ENCODE measurements at places on chromosomes 16 and 17.

DNA sequence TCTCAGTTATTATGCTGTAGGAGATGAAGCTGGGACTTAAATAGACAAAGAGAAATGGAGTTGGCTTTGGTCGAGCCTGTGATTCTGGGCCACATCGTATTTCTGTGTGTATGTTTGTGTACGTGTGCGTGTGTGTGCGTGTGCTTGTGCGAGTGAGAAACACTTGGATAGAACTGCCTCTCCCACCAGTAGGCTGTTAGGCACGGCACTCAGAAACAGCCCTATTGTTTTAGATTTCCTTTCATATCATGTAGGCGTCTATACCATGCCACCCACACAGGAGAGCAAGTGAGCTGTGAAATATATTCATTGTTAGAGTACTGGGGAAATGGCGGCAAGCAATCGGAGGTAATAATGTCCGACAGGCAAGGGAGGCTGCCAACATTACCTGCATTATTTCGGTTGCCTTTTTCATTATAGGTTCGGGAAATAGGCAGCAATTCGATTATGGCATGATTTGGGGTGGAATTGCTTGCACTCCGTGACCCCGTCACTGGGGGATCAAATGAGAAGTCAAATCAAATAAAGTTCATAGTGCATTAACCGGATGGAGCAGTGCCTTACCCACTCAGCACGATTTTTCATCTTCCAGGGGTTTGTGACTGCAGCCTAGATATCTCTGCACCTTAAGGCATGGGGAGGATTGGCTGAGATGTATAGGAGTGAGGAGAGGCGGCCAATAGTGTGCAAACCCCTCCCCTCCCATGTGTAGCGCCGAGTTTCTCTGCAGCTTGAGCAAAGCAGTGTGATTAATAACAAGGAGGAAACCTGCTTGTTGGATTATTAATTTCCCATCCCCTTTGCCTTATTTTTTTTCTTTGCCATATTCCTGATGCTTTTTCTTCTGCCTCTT lies 89.6 kb downstream of the RBFOX1 start:
- no peak overlapping the region for H3K4me3 ChIP-seq
- H3K27ac ChIP-seq: no peak overlapping the region
- no peaks in the 10 kb centered on the region for H3K36me3 ChIP-seq
- no peaks in the 10 kb centered on the region for H3K4me1 ChIP-seq
- no peaks in the 10 kb centered on the region for H3K27me3 ChIP-seq

DNA sequence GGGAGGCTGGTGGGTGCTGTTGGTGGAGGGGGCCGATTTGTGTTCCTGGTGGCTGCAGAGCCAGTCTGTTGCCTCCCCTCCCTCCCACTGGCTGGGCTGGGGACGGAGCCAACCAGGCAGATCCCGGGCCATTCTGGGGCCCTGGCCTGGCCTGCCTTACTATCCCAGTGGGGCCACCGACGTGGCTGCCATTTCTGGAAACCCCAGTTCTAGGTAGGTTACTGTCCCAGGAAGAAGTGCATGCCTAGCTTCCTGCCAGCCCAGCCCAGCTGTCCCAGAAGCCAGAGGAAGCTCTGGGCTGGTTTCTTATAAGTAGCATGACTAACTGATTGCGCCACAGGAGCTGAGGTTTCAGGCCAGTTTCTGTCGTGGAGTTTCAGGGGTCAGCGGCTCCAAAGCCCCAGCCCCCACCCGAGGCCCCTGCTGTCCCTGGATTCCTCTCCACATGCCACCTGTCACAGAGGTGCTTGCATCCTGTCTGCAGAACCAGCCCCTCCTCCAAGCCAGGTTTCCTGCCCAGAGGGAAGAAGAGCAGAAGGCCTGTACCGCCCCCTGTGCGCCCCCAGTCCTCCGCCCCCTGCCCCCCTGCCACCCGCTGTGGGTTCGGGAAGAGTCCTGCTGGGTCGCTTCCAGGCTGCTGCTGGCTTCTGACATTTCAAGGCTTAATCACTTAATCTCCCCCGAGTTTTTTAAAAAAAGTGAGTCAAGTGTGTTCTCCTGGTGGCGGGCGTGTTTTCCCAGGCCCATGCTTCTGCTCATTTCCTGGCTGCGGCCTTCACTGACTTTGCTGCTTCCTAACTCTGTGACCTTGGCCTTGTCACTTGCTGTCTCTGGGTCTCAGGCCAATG lies 13.2 kb downstream of the IL4R start:
- DNase-seq: peak; percentile 36
- H3K36me3 ChIP-seq: peaks cover 6% of the 10 kb centered on the region
- no peak overlapping the region for H3K4me3 ChIP-seq
- peak overlapping the region; percentile 19 for H3K27ac ChIP-seq

GRCh38 chr16:86664522-86665318 lies 86.4 kb downstream of the FOXL1 start:
- no peak overlapping the region for H3K27ac ChIP-seq
- no peaks in the 10 kb centered on the region for H3K27me3 ChIP-seq
- DNase-seq: no peak
- H3K4me3 ChIP-seq: no peak overlapping the region
- no peaks in the 10 kb centered on the region for H3K36me3 ChIP-seq

GRCh38 chr17:31807846-31808245 lies 51.2 kb downstream of the COPRS start:
- H3K36me3 ChIP-seq: no peaks in the 10 kb centered on the region
- DNase-seq: no peak
- H3K4me1 ChIP-seq: no peaks in the 10 kb centered on the region
- no peak overlapping the region for H3K4me3 ChIP-seq
- H3K27ac ChIP-seq: no peak overlapping the region

GRCh38 chr17:34615326-34615725 lies 35.9 kb downstream of the TMEM132E start:
- no peaks in the 10 kb centered on the region for H3K36me3 ChIP-seq
- no peak overlapping the region for H3K27ac ChIP-seq
- no peak overlapping the region for H3K4me3 ChIP-seq
- no peak for DNase-seq
- H3K27me3 ChIP-seq: peaks cover 13% of the 10 kb centered on the region

GRCh38 chr16:73006026-73006425 lies 41.9 kb downstream of the ZFHX3 start:
- H3K4me3 ChIP-seq: no peak overlapping the region
- DNase-seq: no peak
- H3K4me1 ChIP-seq: no peaks in the 10 kb centered on the region
- no peaks in the 10 kb centered on the region for H3K36me3 ChIP-seq

DNA sequence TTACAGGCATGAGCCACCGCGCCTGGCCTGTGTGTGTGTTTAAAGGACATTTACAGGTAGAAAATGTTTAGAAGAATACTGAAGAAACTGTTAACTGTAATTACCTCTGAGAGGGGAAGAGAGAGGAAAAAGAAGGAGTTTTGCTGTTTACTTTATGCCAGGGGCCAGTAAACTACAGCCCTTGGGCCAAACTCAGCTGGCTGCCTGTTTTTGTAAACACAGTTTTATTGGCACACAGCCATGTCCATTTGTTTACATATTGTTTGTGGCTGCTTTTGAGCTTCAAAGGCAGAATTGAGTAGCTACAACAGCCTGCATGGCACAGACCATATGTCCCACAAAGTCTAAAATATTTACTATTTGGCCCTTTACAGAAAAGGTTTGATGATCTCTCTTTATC lies 76.4 kb downstream of the GPR139 start:
- DNase-seq: no peak
- H3K27me3 ChIP-seq: peaks cover 5% of the 10 kb centered on the region
- no peak overlapping the region for H3K4me3 ChIP-seq

GRCh38 chr16:21228361-21228872 lies 5.1 kb upstream of the ANKS4B start:
- H3K36me3 ChIP-seq: no peaks in the 10 kb centered on the region
- H3K4me1 ChIP-seq: no peaks in the 10 kb centered on the region
- H3K27me3 ChIP-seq: peaks cover 2% of the 10 kb centered on the region
- no peak overlapping the region for H3K4me3 ChIP-seq
- H3K27ac ChIP-seq: no peak overlapping the region
- no peak for DNase-seq

DNA sequence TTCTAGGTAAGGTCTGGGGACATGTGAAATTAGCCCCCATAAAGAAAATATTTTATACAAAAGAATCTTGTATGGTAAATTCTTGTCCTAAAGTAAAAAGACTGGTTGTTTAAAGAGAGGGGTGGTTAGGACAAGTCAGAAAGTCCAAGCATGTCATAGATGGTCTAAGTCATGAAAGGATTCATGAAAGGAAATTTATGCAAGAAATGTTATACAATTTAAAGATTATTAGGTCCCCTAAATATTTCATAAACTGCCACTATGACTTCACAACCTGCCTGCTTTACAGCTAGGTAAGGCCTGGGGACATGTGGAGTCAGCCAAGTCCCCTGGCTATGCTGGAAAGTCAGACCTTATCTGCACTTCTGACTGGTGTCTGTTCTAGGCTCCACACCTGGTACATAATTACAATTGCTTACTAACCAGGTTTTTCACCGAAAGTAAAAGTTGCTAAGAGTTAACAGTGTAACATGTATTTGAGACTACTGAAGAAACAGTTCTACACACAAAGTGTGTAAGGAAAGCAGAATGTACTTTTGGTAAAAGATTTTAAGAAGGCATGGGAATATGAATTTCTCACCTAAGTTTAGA lies 17.0 kb downstream of the N4BP1 start:
- H3K4me3 ChIP-seq: no peak overlapping the region
- H3K36me3 ChIP-seq: no peaks in the 10 kb centered on the region
- no peaks in the 10 kb centered on the region for H3K27me3 ChIP-seq
- peaks cover 19% of the 10 kb centered on the region for H3K4me1 ChIP-seq
- no peak overlapping the region for H3K27ac ChIP-seq

- no peaks in the 10 kb centered on the region for H3K4me1 ChIP-seq
- H3K27me3 ChIP-seq: no peaks in the 10 kb centered on the region
- no peak overlapping the region for H3K27ac ChIP-seq
- H3K4me3 ChIP-seq: no peak overlapping the region
- H3K36me3 ChIP-seq: no peaks in the 10 kb centered on the region
- DNase-seq: no peak
Observed at GRCh38 chr16:62977876-62978275, 941.6 kb upstream of the CDH8 start.

GRCh38 chr16:75193265-75193650 lies 13.7 kb downstream of the CTRB2 start:
- no peak overlapping the region for H3K27ac ChIP-seq
- no peaks in the 10 kb centered on the region for H3K36me3 ChIP-seq
- H3K27me3 ChIP-seq: peaks cover 32% of the 10 kb centered on the region
- H3K4me1 ChIP-seq: no peaks in the 10 kb centered on the region

- H3K27ac ChIP-seq: no peak overlapping the region
- no peaks in the 10 kb centered on the region for H3K4me1 ChIP-seq
- H3K4me3 ChIP-seq: no peak overlapping the region
- DNase-seq: no peak
- peaks cover 79% of the 10 kb centered on the region for H3K27me3 ChIP-seq
- H3K36me3 ChIP-seq: no peaks in the 10 kb centered on the region
Observed at GRCh38 chr16:85173146-85173980, 61.1 kb upstream of the CIBAR2 start.

GRCh38 chr17:21035406-21035805 lies 7.4 kb downstream of the USP22 start:
- H3K36me3 ChIP-seq: no peaks in the 10 kb centered on the region
- H3K4me3 ChIP-seq: no peak overlapping the region
- no peak for DNase-seq
- peak overlapping the region; percentile 64 for H3K27ac ChIP-seq
- H3K4me1 ChIP-seq: peaks cover 74% of the 10 kb centered on the region

DNA sequence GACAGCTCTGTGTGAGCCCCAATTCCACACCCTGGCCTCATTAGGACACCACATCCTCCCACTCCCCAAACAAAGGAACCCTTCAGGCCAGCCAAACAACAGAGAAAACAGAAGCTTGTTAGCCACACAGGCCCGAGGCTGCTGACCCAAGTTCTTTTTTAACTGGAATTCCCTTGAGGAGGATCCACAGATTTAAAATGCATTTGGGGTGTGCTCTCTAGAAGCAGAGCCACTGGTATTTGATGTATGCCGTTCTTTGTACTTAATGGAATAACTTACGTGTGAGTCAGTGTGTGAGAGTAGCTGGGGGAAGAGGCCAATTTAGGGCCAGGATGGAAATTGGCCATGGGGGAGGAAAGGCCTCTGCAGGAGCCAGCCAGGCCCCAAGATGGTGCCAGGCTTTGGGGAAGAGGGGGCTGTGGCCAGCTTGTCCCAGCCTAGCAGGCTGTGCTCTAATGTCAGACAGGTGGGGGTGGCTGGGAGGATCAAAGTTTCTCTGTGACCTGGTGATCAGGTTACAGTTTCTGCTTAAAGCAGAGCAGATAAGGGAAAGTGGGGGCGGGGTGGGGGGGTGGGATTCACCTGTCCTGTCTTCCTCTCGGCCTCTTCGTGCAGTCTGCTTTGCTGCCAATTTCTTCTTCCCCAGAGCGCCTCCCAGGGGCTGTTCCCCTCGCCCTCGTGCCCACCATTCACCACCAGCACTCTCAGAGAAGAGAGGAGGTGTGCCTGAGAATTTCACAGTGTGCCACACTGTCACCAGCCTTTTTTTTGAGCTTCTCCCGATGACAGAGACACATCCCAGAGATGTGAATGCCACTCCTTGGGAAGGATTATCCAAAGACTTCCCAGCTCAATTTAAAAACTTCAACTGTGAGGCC lies 50.8 kb downstream of the TOM1L2 start:
- no peaks in the 10 kb centered on the region for H3K36me3 ChIP-seq
- H3K27me3 ChIP-seq: no peaks in the 10 kb centered on the region
- H3K4me3 ChIP-seq: no peak overlapping the region
- no peaks in the 10 kb centered on the region for H3K4me1 ChIP-seq

DNA sequence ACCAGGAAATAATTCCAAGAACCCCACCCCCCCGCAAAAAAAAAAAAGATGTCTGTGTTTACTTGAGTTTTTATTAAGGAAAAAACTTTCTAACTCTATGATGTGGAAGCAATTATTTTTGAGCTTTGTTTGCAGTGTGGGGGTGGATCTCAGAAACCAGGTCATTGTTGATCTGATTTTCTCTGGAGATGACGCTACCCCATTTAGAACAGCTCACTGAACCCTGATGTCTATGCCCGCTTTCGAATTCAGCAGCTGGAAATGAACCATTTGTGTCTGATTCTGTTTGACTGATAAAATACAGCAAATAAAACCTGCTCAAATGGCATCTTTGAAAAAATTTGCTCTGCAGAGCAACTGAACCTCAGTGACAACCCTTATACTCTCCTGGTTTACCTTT lies 368.6 kb downstream of the GRIN2A start:
- H3K4me1 ChIP-seq: no peaks in the 10 kb centered on the region
- DNase-seq: no peak
- H3K27ac ChIP-seq: no peak overlapping the region
- H3K27me3 ChIP-seq: no peaks in the 10 kb centered on the region
- H3K36me3 ChIP-seq: no peaks in the 10 kb centered on the region

- no peak for DNase-seq
- no peak overlapping the region for H3K27ac ChIP-seq
- H3K4me3 ChIP-seq: no peak overlapping the region
- no peaks in the 10 kb centered on the region for H3K27me3 ChIP-seq
Observed at GRCh38 chr17:63716426-63716825, 16.5 kb upstream of the LIMD2 start.

GRCh38 chr16:57023541-57024249 lies 34.3 kb downstream of the NLRC5 start:
- no peak overlapping the region for H3K4me3 ChIP-seq
- peaks cover 96% of the 10 kb centered on the region for H3K36me3 ChIP-seq
- peak; percentile 79 for DNase-seq
- no peaks in the 10 kb centered on the region for H3K27me3 ChIP-seq
- H3K4me1 ChIP-seq: peaks cover 92% of the 10 kb centered on the region
- peak overlapping the region; percentile 58 for H3K27ac ChIP-seq
